ENCODE measurements at places on chromosomes 1 and 21. TPM values are rescaled to one million over a fixed set of nuclear protein-coding genes. Genes with fewer than 3 reads are reported as not detected.

The SLC35D1 gene
- total RNA-seq, result 5.4 TPM

The GRHL3 gene
- total RNA-seq, result 9.9 TPM

The SLC30A10 gene
- not detected for total RNA-seq

The KRTAP19-4 gene
- not detected for total RNA-seq

The C1orf94 gene
- total RNA-seq, result not detected

The ILF2 gene
- 370 TPM for total RNA-seq

The CELA2A gene
- not detected for total RNA-seq

The TDRD5 gene
- 0.06 TPM for total RNA-seq

DNA sequence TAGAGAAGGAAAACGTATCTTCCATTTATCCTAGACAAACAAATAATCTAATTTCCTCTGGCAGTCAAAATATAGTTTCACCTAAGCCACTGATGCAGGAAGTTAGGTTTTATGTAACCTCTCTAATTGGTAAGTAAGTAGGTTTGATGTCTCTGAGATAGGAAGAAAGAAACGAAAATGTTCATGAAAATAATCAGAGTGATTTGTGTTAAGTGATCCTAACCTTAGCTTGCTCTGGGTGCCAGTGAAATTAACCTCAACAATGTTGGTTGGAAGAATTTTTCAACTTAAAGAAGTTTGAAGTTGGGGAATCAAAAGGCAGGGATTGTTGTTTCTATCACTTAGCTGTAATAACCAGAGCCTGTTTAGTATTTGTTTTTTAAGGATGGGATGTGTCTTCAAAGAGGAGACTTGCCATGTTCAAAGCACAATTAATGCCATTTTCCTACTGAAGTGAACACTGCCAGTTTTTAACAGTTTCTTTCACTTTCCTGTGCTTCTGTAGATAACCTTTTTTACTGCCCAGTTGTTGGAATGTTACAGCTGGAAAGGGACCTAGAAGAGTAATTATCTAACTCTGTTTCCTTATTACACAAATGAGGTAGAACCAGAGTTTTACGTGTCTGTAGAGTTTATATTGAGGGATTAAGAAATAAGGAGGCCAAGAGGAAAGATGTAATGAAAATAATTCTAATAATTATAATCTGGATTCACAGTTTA, 18.4 kb downstream of the HIPK1 start:
- DNase-seq, result no peak

DNA sequence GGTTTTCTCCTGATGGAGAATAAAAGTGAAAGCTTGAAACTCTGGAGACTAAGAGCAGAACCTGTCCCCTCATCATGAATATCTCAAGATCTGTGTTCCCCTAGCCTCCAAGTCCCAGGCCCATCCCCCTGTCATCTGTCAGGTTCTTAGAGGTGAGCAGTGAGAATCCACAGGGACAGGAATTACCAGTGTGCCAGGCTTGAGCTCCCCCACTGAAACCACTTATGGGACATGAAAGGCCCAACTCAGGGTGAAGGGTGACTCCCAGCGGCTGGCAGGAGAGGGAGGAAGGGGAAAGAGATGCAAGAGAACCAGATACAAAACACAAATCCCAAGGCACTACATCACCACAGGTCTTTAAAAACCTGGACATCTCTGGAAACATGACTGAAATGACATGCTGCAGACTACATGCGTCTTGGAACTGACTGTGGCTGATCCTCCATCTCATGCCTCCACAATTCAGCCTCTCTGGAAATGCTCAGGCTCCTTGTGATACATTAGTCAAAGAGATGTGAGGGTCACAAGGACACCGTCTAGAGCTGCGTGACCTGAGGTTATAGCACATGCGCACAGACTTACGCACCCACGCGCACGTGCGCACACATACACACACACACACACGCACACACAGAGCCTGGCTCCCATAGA, 6.8 kb upstream of the LY9 start:
- DNase-seq, result no peak

GRCh38 chr1:211126622-211127021, 7.3 kb downstream of the KCNH1 start:
- DNase-seq, result no peak

DNA sequence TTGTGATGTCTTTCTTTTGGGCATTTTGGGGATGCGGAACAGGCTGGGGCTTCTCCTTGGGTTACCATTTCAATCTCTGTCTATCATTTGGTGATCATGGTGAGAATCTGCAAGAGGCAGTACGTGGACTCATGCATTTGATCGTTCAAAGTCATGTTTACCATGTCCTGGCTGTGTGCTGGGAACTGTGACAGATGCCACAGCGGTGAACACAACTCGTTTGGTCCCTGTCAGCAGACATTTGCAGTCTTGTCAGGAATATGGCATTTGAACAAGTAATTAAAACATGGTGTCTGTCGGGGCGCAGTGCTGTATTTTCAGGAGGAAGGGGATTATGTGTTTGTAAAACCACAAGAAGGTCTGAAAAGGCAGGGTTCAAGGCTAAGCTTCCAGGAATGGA, 103.3 kb upstream of the IGSF21 start:
- no peak for DNase-seq

- no peak for DNase-seq
Observed at GRCh38 chr1:61338899-61339298, 256.5 kb downstream of the NFIA start.

GRCh38 chr1:8740034-8740449, 77.4 kb downstream of the RERE start:
- peak; percentile 52 for DNase-seq

DNA sequence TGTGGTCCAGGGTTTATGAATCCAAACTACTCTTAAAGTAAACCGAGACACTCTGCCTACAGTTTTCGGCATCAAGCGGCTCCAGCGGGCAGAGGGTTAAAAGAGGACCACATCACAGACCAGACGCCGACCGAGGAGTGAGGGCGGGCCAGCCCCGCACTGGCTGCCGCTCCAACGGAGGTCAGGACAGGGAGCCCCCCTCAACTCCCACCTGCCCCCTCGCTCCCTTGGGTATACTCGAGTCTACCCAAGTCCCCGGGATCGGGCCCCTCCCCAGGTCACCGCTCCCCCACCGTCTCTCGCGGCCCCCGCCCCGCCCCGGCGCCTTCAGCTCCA, 312 bp downstream of the ARNT start:
- no peak for DNase-seq

DNA sequence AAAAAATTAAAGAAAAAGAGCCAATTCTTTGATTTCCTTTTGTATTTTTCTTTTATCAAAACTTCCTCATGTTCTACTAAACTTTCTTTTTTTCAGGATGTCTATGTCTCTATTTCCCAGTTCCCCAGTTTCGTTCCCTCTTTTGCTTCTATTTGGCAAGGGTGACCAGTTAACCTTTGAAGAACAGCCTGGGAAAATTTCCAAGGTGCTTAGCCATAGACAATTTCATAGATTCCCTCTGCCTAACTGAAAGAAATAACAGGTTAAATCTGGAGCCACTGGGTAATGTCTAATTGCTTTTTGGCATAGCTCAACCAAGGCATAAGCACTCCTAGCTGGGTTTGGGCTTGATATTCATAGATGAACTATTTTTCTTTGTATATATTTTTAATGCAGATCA, 272.3 kb downstream of the ADGRL2 start:
- no peak for DNase-seq

- DNase-seq, result no peak
Observed at GRCh38 chr1:19525607-19526545, 40.5 kb upstream of the CAPZB start.

DNA sequence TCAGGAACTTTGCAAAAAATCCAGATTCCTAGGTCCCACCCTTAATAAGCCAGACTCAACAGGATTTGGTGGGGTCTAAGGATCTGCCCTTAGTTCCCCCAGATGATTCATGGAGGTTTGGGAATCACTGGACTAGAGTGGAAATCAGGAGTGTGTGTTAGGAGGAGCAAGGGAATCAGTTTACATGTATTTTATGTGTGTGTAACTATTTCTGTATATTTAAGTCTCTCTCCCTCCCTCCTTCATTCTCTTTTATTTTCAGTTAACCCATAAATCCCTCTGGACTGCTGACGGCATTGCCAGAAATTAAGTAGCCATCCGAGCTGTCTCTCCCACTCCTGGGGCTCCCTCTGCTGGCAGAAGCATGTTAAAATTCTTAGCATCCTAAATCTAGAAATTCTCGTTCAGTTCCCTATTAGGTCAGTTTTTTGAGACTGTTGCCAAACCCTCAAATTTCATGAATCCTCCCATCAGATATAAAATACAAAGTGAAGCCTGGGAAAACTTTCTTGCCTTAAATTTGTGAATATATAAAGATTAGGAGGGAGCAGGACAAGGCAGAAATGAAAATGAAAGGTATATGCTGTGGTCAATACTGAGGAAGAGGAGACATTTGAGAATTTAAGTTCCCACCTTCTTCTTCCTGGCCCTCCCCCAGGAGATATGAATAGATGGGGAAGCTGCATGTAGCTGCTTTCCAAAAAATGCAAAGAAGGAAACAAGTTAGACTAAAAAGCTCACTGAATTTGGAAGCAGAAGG, 11.7 kb upstream of the HSD11B1 start:
- no peak for DNase-seq
